Effector CD8-positive, alpha-beta T cell (primary cell): ENCODE measurements at places on chromosomes 3 and 15.

DNA sequence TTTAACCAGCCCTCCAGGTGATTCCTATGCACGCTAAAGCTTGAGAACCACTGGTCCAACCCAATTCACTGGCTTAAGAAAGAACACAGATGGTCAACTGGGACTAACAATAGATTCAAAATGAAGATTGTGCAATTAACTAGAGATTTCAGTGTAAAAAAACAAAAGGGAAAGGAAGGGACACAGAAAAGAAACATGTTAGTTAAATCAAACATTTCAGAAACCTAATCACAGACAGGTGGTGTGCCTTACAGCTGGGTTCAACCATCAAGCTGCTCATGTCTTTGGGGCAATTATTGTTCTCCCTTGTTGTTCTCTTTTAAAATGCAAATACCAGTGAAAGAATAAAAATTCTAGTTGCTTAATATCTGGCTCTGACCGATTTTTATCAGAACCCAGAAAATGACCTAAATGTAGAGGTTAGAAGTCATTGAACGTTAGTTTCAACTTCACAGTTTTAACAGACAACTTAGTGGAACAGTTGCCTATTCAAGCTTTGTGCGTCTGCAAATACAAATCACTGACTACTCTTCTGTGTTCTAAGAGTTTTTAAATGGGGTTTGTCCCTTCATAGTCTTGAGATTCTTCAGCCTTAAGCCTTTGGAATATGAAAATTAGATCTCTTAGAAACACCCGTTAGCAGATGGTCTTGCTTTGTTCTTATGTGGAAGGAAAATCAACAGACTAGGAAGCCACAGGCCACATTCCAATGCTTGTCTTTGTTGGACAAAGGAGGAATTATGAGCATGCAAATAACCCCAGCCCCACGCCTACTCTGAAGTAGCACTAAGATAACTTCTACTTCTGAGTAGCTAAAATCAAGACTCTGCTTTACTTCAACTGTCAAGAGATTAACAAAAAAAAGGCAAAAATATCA is 223.4 kb downstream of the ATP8B4 start:
- no peak for DNase-seq

- no peak for DNase-seq
Observed at GRCh38 chr3:133894353-133895207, 1.1 kb downstream of the RAB6B start.

DNA sequence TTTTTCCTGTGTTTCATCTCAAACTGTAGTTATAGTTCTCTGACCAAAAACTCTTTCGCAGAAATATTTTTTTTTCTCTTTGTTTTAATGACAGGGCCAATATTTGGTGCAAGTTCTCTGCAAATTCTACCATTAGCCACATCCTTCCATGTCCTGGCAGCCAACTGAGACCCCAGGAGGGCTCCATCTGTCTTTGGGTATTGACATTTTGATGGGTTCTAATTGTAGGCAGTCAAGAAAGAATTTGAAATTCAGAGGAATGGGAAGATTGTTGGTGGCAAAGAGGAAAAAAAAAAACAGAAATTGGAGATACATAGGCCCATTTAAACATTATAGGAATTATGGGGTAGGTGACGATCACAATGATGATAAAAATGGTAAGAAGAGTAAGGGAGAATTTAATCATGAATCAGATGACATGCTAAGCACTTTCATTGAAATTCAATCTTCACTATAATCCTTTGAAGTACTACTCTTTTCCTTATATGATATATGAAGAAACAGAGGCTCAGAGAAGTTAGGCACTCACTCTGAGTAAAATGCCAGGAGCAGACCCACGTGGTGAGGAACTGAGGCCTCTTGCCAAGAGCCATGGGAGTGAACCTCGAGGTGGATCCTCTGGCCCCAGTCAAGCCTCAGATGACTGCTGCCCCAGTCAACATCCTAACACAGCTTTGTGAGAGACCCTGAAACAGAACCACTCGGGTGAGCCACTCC is 151.4 kb downstream of the PDZRN3 start:
- DNase-seq: no peak

DNA sequence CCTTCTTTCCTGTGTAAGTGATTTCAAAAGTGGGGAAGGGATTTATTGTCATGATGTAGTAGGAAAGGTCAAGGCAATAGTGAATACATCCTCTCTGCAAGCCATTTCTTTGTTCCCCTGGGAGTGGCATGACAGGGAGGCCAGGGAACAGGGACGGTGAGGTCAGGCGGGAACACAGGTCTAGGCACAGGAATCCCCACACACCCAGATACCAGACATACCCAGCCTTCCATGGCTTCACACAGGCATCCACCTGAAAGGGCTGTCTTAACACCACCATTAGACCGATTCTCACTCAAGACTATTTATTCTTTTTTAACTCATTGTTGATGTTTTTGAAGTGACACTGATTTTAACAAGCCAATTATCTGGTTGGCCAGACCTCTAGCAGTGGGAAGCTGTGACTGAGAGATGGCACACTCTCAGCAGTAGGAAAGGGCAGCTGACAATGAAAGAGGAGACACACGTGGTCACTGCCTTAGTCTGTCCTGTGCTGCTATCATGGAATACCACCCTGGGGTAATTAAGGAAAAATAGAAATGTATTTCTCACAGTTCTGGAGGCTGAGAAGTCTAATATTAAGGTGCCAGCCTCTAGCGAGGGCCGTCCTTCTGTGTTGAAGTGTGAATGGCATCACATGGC is 74.6 kb upstream of the MYZAP start:
- no peak for DNase-seq

GRCh38 chr3:69182588-69183316 is 60.4 kb upstream of the LMOD3 start:
- no peak for DNase-seq

DNA sequence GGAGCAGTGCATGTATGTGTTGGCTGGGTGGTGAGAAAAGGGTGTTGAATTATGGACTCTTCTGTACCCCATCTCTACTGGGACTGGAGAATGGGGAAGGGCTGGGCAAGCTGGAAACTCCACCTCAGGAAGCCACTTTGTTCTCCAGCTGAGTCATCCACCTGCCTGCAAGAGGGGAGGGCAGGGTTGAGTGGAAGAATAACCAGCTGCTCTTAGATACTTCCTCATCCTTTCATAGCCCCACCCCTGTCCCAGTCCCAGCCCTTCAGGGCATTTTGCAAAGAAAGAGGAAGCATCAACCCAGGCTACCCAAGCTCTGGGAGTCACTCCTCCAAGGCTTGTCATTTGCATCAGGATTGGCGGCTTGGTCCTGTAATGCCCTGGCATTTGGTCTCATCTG is 33.1 kb downstream of the RAB11A start:
- no peak for DNase-seq

GRCh38 chr3:27679691-27680090 is 42.4 kb downstream of the EOMES start:
- DNase-seq: no peak

DNA sequence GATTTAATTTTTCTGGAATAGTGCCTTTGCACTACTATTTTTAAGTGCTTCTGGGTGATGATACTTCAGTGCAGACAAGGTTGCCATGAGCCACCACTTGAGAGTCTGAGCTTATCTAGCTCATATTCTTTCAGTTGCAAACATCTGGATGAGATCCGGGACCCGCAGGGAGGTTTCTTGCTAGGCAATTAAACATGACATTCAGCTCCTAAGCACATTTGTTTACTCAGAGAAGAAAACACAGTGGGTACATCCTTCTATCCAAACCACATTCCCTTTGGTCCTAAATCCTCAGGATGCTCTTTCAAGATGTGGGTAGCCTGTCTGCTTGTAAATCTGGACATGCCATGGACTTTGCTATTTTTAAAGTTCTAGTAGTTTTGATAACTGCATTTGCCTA is 12.0 kb downstream of the PLSCR1 start:
- no peak for DNase-seq

- no peak for DNase-seq
Observed at GRCh38 chr3:136958939-136959338, 1.2 kb downstream of the IL20RB start.

DNA sequence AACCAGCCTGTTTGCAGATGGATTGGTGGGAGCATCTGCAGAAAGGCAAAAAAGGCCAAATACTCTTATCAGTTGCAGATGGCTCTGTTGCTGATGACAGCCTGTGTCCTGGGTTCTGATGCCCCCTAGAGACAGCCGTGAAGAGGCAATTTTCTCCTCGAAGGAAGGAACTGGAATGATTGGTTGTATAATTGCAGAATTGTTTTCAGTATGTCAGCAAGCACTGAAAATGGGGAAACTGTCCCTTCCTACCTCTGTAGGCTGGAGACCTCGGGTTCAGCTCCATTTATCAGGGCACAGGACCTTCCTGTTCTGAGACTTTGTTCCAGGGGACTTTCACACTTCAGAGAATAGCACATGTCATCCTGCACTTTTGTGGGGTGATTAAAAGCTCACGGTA is 103.0 kb downstream of the PGPEP1L start:
- DNase-seq: no peak

- no peak for DNase-seq
Observed at GRCh38 chr3:175257123-175257522, 398.0 kb downstream of the NAALADL2 start.

GRCh38 chr3:198071602-198072287 is 111.7 kb downstream of the LMLN start:
- DNase-seq: peak; percentile 4

DNA sequence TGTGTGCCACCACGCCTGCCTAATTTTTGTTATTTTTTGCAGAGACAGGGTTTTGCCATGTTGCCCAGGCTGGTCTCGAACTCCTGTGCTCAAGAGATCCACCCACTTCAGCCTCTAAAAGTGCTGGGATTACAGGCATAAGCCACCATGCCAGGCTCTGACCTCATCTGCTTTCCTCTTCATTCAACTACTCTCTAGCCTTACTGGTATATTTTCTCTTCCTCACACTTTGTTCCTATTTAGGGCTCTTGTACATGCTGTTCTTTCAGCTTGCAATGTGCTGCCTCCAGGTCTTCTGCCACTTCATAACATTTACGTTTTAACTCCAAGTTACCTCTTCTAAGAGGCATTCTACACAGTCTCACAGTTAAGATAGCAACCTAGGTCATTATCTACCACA is 34.9 kb downstream of the PIK3CB start:
- no peak for DNase-seq

GRCh38 chr3:42520336-42520735 is 17.9 kb downstream of the VIPR1 start:
- DNase-seq: no peak

- no peak for DNase-seq
Observed at GRCh38 chr15:64685230-64685888, 90.0 kb downstream of the RBPMS2 start.

- DNase-seq: no peak
Observed at GRCh38 chr15:43237842-43238470, 17.1 kb upstream of the EPB42 start.

DNA sequence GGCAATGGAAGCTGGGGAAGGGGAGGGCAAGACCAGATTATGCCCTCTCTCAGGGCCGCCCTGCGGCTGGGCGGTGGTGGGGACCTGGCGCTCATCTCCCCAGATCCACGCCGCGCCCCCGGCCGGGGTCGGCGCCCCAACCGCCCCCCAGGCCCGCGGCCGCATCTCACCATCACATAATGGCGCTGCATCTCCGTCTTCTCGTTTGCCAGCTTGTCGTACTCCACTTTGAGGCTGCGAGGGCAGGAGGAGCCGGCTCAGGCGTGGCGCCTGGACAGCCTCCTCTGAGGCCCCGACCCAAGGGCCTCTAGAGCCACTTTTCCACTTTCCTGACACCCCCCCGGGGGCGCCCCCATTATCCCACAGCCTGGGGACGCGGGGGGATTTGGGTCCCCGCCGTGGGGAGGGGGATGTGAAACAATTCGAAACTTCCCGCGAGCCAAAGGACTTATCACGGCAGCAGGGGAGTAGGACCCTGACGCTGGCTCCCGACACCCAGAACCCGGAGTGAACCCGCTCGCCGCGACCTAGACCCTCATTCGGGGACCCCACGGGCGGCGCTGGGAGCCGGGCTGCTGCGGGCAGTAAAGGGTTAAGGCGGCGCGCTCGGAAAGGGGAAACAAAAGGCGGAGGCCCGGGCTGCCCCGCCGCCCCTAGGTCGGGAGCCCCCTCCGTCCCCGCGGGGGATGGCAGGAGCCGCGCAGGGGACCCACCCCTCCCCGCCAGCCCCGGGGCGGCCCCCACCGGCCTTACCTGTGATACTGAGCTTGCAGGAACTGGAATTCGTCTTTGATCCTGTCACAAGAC is 2.1 kb downstream of the TLE3 start:
- peak; percentile 60 for DNase-seq

GRCh38 chr3:194272861-194273742 is 78.0 kb downstream of the CPN2 start:
- no peak for DNase-seq

- DNase-seq: no peak
Observed at GRCh38 chr3:20912406-20912805, 726.4 kb upstream of the SGO1 start.

DNA sequence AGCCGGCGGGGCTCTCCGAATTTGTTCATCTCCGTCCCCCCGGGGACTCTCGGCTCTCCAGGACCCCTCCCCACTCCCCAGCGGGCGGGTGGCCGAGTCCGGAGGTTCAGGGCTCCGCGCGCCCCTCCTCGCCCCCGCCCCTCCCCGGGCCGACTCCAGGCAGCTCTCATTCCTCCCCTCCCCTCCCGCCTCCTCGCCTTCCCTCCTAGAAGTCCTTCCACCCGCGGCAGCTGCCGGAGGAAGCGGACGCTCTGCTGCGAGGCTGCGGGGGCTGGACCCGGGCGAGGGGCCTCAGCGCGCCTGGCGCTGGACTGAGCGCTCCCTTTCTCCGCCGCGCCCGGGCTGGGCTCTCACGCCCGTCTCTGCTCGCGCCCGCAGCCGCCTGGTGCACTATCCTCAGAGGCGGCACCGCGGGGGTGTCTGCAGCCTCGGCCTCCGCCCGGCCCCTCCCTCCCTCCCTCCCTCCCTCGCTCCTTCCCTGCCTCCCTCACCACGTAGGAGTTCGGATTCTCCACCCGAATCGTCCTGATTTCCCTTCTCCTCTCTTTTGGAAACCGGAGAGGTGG is at the start of gene ROBO2:
Gene ROBO2, plus strand, starts transcription at position 494 of the 566 bp plus-strand sequence. CDS start 687 bp downstream, outside the sequence.
- no peak for DNase-seq

- DNase-seq: no peak
Observed at GRCh38 chr15:59300618-59301139, 72.0 kb downstream of the MYO1E start.

DNA sequence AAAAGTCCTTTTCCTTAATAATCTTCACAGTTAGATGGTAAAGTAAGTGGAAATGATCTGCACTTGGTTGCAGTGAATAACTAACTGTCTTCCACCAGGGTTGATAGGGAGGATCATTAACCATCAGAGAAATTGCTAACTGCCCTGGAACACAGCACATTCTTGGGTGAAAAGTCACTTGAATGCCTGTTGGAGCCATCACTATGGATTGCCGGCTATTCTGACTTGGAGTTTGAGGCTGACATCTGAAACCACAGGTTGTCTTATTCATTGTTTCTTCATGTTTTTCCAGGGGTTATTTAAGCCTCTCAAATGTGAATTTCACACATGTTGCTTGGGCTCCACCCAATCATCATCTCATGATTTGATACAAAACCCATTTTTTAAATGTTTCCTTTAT is 901.4 kb downstream of the MCTP2 start:
- DNase-seq: no peak

DNA sequence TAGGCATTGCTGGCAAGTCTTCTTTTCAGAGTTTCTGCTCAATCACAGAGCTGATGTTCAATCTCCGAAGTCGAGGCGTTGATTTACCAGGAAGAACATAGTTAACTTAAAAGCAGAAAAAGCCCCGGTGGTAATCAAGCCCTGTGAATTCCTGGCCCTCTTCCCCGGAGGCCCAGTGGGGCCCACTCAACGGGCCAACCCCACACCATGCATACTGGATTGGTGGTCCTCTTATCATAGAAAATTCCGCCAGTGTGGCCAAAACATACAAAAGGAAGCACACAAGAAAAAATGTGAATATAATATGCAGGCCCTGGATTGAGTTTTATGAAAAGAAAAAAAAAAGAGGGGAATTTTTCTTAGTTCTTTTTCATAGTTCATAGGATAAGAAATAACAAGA is 873.0 kb upstream of the NR2F2 start:
- DNase-seq: no peak
